Astrocyte of the spinal cord (primary cell): ENCODE measurements at places on chromosomes 4 and X.

- no peak for DNase-seq
Observed at GRCh38 chr4:97645071-97645821, 498.0 kb downstream of the STPG2 start.

DNA sequence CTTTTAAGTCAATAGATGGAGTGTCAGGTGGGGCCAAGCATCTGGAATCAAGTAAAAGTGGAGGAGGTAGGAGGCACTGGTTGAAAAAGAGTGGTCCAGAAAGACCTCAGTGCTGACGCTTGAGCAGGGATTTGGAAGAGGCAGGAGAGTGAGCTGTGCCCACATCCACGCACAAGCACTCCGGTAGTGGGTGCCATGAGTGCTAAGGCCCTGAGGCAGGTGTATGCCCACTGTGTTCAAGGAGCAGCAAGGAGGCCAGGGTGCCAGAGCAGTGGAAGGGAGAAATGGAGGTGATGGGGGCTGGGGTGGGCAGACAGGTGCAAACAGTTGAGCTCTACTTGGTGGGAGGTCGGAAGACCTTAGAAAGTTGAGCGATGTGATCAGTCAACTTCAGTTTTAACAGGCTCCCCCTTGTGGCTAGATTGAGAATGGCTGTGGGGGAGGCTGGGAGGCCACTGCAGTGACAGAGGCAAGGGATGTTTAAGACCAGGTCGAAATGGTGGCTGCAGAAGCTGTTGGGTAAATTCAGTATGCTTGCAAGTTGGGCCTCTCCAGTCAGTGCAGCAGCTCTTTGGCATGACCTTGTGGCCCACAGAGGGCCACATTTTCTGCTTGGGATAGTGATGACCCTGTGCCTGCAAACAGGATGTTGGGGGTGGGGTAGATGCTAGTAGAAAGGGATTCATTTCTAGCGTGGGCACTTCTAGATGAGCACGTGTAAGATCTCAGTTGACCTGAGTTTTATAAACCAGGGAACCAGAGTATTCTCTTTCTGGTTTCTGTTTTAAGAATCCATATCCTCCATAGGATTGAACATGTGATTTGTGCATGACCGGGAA is 12.7 kb downstream of the TKTL1 start:
- peak; percentile 18 for DNase-seq

GRCh38 chr4:181548873-181549575 is 694.2 kb upstream of the TENM3 start:
- DNase-seq = peak; percentile 92

GRCh38 chr4:67048530-67048929 is 496.8 kb downstream of the CENPC start:
- DNase-seq = no peak
